AG20443 (cell line): ENCODE measurements at places on chromosomes 11 and 22.

GRCh38 chr11:44572436-44572835 is 7.0 kb downstream of the CD82 start:
- no peak for DNase-seq

- no peak for DNase-seq
These were observed 41.0 kb upstream of the CD5 start for GRCh38 chr11:61061081-61061826.

- peak; percentile 40 for DNase-seq
These were observed 2.5 kb upstream of the NCAM1 start for GRCh38 chr11:112958670-112959069.

DNA sequence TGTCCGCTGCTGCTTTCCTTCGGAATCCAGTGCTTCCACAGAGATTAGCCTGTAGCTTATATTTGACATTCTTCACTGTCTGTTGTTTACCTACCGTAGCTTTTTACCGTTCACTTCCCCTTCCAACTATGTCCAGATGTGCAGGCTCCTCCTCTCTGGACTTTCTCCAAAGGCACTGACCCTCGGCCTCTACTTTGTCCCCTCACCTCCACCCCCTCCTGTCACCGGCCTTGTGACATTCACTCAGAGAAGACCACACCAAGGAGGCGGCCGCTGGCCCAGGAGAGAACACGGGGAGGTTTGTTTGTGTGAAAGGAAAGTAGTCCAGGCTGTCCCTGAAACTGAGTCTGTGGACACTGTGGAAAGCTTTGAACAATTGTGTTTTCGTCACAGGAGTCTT is 15.4 kb upstream of the ST14 start:
- DNase-seq: no peak

- DNase-seq: peak; percentile 17
These were observed 1566.2 kb upstream of the TENM4 start for GRCh38 chr11:81007046-81007445.

DNA sequence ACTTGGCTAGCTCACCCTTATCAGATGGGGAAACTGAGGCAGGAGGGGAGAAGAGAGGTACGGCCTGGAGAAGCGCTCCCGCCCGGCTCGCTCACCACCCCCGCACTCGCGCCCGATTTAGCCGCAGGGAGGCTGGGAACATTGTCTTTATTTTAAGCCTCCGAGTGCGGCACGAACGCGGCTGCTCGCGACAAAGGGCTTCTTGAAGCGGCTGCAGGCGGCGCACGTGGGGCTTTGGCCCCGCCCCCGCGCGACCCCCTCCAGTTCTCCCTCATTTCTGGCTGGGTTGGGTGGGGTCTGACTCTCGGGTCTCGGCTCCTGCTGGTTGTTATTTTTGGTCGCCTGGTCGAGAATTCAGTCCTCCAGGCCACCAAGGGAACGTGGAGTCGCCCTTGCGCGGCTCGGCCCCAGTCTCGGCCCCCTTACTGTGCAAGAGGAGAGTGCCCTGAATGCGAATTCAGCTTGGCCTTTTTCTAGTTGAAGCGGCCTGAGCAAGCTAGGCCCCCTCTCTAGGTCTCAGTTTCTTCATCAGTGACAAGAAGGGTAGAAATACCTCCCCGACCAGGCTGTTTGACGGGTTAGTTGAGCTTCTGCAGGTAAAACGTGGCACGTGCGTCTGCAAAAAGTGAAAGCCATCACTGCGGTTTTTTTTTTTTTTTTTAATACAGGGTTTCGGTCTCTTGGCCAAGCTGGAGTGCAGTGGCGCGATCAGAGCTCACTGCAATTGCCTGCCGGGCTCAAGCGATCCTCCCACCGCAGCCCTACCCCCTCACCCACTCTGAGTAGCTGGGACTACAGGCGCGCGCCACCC is 2.6 kb upstream of the CHRM1 start:
- DNase-seq: peak; percentile 40

GRCh38 chr22:34812631-34813030 is 253.3 kb upstream of the ISX start:
- DNase-seq: peak; percentile 29

GRCh38 chr11:86720546-86720945 is 48.1 kb upstream of the ME3 start:
- no peak for DNase-seq

DNA sequence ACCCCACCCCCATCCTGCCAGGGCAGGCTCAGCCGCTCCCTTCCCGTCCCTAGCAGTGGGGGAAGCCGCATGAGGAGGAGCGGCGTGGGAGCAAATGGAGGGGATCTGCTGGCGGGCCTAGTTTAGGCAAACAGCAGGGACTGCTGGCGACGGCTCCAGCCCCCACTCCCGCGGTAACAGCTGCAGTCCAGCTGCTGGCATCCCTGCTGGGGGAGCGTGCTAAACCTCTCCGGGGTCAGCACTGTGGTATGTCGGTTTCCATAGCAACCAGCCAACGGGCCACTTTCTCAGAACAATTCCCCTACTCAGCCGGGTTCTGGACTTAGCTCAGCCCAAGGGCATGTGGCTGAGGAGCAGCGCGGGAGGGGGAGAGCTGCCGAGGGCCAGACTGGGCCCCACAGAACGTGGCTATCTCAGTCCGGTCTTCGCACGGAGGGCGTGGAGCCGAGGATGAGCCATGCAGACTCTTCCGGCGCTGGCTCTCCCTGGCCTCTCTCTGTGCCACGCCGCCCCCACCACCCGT is 98.8 kb downstream of the PKNOX2 start:
- DNase-seq: peak; percentile 95

DNA sequence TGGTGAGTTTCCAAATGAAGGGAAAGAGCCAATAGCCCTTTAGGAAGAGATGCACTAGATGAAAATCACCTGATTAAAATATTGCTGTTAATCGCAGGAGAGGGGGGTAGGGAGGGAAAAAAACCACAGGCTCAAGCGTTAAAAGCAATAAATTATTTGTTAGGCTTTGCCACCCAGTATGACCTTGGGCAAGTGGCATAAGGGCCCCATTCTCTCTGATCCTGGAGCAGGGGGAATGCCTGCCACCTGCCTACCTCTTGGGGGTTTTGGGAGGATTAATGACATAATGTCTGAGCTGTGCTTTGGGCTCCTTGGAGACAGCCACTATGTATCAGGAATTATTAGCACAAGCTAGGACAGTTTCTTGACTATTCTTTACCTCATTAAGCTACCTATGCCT is 80.0 kb downstream of the ZNRF3 start:
- no peak for DNase-seq

GRCh38 chr11:86615487-86615886 is 56.9 kb downstream of the ME3 start:
- no peak for DNase-seq

- DNase-seq: no peak
These were observed 1122.3 kb downstream of the LRRC4C start for GRCh38 chr11:40337118-40337517.

DNA sequence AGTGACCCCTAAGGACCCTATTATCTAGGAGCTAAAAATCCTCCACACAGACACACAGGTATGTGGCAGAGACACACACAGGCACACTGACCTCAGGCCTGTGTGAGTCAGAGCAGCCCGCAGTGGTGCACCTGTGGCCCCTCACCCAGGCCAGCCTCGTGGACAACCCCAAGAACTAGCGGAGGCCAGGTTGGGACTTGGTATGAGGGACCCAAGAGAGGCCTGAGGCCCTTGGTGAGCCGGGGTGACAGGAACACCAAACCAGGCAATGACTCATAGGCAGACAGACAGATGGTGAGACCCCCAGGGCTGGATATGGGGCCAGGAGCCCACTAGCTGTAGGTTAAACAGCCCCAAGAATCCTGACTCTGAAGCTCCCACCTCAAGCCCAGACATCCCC is 6.0 kb downstream of the CASTOR1 start:
- DNase-seq: no peak

GRCh38 chr11:104771763-104772162 is 126.5 kb downstream of the CASP12 start:
- no peak for DNase-seq

GRCh38 chr11:12162652-12163051 is 52.3 kb downstream of the MICAL2 start:
- DNase-seq: no peak

GRCh38 chr11:16179676-16180075 is 176.7 kb downstream of the SOX6 start:
- DNase-seq: no peak

DNA sequence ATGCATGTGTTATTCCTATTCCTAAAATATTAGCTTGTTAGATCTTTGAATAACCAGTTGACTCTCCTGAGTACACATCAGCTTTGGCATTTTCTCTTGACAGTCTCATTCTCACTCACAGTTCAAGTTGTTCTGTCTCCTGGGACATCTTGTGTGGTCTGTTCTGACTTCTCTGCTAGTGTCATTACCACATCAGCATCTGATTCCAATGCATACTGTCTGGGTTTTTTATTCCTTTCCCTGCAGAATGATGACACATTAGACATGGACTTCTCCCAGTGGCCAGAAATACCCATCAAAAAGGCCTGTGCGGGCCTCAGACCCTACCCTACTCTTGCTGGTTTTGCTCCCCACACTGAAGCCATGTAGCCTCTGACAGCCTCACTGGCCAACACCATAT is 2.7 kb downstream of the ZNF74 start:
- peak; percentile 39 for DNase-seq

- DNase-seq: no peak
These were observed 14.0 kb downstream of the MMP3 start for GRCh38 chr11:102829316-102830000.

DNA sequence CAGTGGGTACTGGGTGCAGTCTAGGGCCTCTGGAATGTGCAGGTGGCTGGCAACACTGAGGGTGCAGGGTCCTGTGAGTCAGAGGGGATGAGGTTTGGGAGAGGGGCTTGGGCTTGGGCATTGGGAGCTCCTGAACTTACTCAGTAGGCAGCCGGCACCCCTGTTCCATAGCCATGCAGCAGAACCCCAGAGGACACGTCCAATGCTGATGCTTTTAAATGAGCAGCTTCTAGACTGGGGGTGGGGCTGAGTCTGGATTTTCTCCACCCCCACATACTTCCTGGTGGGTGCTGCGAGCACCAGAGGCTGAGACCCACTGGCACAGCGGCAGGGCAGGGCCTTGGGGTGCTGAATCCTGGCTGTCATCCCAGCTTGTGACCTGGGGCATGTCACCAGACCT is 71.4 kb downstream of the ARHGAP8 start:
- DNase-seq: no peak

DNA sequence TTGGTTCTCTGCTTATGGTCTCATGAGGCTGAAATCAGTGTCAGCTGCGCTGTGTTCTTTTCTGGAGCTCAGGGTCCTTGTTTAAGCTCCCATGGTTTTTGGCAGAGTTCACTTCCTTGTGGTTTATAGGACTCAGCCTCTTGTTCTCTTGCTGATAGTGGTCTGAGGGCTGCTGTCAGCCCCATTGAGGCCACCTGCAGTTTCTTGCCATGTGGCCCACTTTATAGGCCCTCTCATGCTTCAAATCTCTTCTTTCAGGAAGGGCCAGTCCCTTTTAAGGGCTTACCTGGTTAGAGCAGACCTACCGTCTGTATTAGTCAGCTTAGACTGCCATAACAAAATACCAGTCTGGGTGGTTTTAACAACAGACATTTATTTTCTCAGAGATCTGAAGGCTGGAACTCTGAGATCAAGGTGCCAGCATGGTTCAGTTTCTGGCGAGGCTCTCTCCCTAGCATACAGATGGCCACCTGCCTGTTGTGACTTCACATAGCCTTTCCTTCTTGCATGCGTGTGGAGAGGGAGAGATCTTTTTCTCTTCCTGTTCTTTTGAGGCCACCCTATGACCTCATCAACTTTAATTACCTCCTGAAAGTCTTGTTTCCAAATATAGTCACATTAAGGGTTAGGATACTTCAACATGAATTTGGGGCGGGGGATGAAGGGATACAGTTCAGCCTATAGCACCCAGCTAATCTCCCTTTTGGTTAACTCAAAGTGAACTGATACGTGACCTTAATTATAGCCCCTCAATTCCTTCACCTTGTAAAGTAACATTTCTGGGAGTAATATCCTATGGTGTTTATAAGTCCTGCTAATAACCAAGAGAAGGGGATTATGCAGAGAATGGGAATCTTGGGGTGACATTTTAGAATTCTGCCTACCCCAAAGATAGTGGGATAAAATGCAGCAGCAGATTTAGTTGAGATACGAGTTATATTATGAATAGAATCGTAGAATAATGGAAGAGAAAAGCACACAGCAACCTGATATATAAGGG is 131.8 kb downstream of the UVRAG start:
- DNase-seq: no peak

GRCh38 chr11:4539603-4540219 is 5.3 kb upstream of the OR52M1 start:
- peak; percentile 77 for DNase-seq

DNA sequence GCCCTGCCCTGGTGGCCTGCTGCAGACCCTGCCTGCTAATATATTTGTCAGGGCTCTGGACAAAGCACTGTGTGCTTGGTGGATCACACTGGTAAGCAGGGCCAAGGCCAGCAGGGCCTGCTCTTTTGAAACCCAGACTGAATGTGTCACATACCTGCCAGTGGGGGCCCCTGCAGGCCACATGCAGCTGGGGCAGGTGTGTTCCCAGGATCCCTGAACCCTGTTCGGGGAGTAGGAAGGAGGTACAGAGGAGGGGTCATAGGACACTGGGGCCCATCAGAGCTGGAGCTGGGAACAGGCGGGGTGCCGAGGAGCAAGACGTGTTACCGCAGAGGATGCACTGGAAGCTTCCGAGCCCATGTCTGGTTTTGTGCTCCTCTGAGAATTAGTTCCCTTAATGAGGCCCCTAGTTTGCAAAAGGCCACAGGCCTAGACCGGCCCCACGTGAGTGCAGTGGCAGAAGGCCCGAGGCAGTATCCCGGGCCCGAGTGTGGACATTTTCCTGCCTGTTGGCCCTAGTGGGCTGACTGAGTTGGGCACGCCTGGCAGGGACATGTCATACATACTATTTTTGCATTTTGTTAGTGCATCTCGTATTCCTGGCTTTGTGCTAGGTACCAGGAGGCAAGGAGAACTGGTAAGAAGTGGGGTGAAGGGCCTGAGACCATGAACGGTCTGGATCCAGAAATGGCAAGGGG is 11.2 kb upstream of the ACR start:
- DNase-seq: no peak

- no peak for DNase-seq
These were observed 38.8 kb downstream of the SLC1A2 start for GRCh38 chr11:35380603-35381002.

DNA sequence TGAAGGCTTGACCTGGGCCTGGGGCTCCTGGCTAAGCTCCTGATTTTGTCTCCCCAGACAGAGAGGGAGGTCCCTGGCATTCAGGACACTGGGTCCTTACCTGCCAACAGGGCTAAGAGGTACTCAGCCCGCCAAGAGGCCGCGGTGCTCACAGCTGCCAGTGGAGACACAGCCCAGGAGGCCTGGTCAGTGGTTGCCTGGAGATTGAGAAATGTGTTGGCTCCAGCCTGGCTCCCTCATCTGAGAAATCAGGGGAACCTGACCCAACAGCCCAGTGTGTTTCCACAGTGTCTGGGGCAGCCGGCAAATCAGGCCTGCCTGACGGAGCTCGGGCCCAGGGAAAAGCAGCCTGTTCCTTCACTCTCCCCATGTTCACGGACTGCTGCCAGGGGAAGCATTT is 79.4 kb upstream of the NAV2 start:
- DNase-seq: peak; percentile 45

- no peak for DNase-seq
These were observed 31.5 kb downstream of the SLC35F2 start for GRCh38 chr11:107827041-107827440.

- DNase-seq: peak; percentile 80
These were observed at the start of gene B4GALNT4 for GRCh38 chr11:369336-370018. B4GALNT4 (plus strand) TSS chr11:369499; CDS start chr11:369804, 305 bp downstream.
